ENCODE measurements at places on chromosomes 4 and X.

- no peak for DNase-seq
These were observed 132.6 kb downstream of the INPP4B start for GRCh38 chr4:142713282-142714030.

DNA sequence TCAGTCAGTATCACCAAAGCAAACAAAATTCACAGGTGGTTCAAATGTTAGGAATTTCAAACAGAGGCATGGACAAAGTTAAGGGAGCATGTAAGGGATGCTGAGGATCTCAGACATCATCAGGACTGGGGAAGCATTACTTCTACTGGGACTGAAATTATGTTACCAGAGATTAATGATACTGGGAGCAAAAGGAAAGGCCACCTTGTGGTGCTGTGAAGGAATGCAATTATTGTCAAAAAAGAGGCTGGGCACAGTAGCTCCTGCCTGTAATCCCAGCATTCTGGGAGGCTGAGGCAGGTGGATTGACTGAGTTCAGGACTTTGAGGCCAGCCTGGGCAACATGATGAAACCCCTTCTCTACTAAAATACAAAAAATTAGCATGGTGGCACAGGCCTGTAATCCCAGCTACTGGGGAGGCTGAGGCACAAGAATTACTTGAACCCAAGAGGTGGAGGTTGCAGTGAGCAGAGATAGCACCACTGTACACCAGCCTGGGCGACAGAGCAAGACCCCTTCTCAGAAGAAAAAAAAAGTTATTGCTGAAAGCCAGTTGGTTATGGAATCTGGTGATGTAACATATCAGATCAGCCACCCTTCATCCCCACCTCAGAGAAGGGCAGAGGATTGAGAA lies 954.3 kb downstream of the PCDH7 start:
- no peak for DNase-seq

- no peak for DNase-seq
These were observed 397.9 kb downstream of the PPP3CA start for GRCh38 chr4:100949350-100949935.

DNA sequence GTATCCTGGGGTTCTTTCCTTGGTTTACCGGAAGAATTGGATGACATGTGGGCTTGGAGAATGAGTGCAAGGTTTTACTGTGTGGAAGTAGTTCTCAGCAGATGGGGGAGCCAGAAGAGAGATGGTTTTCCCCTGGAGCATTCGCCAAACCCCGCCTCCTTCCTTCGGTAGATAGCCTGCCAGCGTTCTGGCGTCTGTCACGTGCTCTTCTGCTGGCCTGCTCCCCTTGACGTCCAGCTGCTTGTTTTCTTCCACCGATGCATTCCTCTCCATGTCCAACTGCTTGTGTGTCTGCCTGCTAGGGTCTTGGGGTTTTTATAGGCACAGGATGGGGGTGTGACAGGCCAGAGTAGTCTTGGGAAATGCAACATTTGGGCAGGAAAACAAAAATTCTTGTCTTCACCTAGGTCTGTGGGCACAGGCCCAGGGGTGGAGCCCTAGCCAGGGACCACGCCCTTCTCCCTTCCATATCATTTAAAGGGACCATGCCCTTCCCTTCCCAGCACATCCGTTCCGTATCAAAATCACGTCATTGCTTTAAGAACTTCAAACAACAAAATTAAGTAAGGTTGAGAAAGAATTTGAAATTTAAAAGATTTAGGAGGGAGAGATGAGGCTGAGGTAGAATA lies 538.7 kb upstream of the SMIM31 start:
- DNase-seq = no peak

DNA sequence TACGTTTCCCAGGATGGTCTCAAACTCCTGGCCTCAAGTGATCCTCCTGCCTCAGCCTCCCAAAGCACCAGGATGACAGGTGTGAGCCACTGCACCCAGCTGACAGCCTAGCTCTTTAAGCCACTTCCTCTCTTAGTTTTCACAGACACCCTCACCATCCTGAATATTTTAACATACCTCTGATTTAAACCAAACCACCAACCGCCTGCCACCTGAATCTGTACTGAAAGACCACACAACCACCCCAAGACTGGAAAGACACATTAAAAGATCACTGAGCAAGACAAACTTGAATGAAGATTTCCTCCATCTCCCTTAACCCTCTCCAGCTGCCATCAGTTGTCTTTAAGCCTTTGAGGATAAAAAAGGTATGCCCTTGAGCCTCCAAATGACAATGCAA lies 110.6 kb downstream of the SH3KBP1 start:
- DNase-seq = no peak

DNA sequence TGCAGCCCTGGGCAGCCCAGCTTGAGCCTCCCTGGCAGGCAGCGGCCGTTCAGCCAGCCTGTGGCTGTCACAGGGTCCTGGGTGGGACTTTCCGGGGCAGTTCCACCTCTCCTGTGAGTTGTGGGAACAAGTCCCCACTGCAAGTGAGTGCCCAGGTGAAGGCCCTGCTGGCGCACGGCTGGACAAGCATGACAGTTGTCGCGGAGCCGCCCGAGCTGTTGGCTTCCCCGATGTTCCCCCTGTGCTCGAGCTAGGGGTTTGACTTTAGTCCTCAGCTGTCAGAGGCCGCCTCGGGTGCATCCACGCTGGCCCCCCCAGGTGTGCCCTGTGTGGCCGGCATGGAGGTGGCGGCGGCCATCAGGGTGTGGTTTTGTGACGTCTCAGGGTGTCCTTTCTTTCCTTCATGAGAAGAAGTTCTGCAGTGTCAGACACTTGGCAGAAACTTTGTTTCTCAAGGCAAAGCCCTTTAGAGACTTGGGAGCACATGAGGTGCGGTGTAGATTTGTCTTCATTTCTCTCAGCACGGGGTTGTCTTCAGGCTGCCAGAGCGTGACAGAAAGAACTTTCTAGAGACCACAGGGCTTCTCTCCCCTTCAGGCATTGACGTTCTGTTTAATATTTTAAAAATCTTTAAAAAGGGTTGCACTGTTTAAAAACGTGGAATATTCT lies 69.4 kb upstream of the HGFAC start:
- no peak for DNase-seq

DNA sequence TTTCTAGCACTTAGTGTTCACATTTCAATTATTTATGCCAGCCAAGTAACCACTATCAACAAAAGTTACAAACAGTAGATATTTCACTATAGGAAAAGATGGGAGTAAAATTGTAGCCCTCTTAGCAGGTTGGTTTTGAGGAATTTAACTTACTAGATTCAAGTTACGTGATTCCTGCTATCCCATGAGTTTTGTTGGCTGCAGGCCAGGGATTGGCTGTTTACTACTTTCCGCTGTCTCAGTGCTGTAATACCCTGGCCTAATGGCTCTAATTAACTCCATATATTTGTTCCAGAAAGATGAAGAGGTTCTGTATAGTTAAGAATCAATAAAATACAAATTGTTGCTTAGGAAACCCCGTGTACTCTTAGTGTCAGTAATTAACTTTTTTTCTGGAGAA lies 55.5 kb upstream of the MAGED1 start:
- DNase-seq = peak; percentile 77

DNA sequence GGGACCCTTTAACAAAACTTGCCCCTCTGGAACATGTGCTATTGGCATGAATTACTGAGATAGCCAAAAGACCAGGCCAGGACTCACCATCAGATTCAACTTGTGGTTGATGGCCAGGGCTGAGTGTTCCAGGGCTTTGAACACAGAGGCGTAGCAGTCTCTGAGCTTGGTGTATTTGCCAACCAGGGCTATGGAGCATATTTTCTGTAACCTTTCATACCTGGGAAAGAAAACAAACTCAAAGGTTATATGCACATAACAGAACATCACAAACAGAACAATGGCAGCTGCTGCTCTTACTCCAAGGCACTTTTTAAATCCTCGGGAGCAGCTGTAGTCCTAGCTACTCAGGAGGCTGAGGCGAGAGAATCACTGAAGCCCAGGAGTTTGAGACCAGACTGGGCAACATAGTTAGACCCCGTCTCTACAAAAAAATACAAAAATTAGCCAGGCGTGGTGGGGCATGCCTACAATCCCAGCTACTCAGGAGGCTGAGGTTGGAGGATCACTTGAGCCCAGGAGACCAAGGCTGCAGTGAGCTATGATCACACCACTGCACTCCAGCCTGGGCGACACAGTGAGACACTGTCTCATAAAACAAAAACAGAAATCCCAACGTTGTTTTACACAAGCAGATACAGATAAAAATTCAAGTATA lies 29.3 kb downstream of the CTPS2 start:
- DNase-seq = no peak

GRCh38 chr4:2368746-2369437 lies 49.6 kb downstream of the ZFYVE28 start:
- DNase-seq = no peak

GRCh38 chr4:13906727-13907126 lies 279.2 kb upstream of the BOD1L1 start:
- DNase-seq = no peak

GRCh38 chr4:182583703-182584415 lies 333.3 kb downstream of the DCTD start:
- no peak for DNase-seq

GRCh38 chrX:119871245-119871598 lies 311 bp downstream of the RNF113A start:
- no peak for DNase-seq

DNA sequence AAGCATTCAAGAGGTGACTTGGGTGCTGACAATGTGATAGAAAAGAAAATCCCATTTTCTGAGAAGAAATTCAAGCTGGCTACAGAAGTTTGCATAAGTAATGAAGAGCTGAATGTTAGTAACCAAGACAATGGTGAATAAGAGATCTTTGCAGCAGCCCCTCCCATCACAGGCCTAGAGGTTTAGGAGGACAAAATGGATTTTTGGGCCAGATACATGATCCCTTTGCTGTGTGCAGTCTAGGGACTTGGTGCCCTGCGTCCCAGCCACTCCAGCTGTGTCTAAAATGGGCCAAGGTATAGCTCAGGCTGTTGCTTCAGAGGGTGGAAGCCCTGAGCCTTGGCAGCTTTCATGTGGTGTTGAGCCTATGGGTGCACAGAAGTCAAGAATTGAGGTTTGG lies 107.0 kb upstream of the EPHA5 start:
- no peak for DNase-seq

DNA sequence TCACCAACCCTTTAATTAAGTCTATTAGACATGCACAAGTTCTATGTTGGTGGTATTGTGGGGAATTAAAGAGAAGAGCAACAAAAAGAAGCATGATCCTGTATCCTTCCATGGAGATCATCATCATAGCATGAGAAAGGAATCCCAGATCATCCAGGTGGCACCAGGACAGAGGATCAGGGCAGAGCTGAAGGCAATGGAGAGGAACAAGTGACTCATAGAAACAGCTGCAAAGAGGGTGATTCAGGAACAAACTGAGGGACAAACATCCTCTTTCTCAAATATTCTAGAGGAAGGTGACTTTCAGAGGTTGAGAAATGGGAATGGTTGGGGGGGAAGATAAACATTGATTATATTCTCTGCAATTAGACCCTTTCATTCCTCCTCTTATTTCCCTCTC lies 105.5 kb upstream of the OTUD4 start:
- no peak for DNase-seq

DNA sequence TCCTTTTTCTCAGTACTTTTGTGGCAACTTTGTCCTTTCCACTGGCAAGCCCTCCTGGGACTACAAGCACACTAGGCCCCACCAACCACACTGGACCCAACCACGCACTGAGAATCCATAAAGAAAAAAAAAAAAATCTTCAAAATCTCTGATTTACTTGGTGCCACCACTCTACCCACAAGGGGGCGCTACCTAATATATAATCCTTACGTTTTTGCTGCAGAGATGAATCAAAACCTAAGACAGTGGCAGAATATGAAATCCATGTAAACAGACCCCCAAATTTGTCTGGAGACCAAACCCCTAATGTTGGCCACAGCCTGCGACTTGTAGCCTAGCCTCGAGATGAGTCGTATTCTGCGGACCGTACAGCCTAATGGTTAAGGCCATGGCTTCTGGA lies 63.5 kb upstream of the ARHGAP36 start:
- DNase-seq = no peak

DNA sequence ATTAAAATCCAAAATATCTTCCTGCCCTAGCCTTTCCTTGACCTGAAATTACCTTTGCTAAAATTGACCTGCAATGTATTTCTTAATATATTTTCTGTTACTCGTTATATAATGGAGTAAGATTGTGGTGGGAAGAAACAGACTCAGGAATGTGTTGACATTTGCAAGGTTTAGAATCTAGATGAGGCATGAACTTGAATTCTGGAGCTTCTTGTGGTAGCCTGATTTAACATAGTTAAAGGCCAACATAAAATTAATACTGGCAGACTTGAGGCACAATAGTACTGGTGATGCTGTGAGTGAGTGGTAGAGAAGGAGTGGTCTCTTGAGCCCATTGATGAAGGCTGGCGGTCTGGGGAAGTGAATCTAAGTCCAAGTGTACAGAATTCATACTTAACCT lies 197.9 kb upstream of the SPRY1 start:
- no peak for DNase-seq

DNA sequence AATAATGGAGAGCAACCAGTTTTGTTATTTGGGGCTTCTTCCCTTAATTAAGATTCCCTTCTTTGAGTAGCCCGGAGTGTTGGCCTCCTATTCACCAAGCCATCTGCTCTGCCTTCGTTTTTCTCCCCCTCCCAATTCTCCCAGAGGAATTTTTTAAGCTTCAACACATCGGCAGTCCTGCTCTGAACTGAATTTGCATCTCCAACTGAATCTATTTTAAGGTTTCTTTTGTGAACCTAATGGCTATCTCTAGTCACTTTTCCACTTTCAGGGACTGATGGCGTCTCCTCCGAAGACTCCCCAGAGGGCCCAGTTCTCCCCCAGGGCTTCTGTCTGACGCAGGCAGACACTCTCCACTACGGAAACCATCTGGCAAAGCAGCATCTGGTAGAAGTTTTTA lies 280.2 kb downstream of the ADGRA3 start:
- no peak for DNase-seq

GRCh38 chr4:16687011-16687410 lies 211.4 kb downstream of the LDB2 start:
- no peak for DNase-seq

DNA sequence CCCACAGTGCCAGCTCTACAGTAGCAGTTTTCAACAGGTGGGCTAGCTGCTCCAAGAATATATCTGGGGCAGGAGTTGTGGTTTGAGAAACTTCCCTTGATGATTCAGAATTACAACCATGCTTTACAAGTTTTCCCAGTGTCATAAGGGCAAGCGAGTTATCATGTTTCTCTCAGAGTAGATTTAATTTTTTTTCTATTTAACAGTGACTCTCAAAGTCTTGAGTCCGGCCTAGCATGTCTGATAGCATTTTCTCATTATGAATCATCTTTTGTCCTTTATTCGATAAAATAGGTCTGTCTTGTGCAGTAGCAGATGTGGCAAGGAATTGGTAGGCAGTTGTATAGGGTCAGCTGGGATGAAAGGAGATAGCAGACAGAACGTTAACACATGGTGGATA lies 62.2 kb upstream of the SPANXD start:
- no peak for DNase-seq

- DNase-seq = no peak
These were observed 767.5 kb downstream of the DMD start for GRCh38 chrX:32443841-32444240.

GRCh38 chr4:14824189-14824588 lies 178.1 kb upstream of the CPEB2 start:
- no peak for DNase-seq

GRCh38 chr4:93791570-93792195 lies 36.9 kb upstream of the ATOH1 start:
- DNase-seq = peak; percentile 46

GRCh38 chrX:23952984-23953907 lies 45.4 kb downstream of the CXorf58 start:
- DNase-seq = no peak

GRCh38 chr4:10998846-10999245 lies 314.3 kb upstream of the CLNK start:
- DNase-seq = no peak

GRCh38 chr4:88106205-88106604 lies 52.2 kb downstream of the ABCG2 start:
- DNase-seq = no peak

- DNase-seq = no peak
These were observed 102.9 kb upstream of the LRPAP1 start for GRCh38 chr4:3634894-3635820.
